Activated B cell treated with CpG ODN at 0.5 μM for 24 hours (primary cell): ENCODE measurements at places on chromosomes 5 and 9. TPM values are rescaled to one million over a fixed set of nuclear protein-coding genes. Genes with fewer than 3 reads are reported as not detected.

SHB gene
- total RNA-seq, result 0.44 and 0.81 TPM in 2 replicates

GRCh38 chr5:107564931-107565372 lies 105.8 kb downstream of the EFNA5 start:
- no peak for DNase-seq

DNA sequence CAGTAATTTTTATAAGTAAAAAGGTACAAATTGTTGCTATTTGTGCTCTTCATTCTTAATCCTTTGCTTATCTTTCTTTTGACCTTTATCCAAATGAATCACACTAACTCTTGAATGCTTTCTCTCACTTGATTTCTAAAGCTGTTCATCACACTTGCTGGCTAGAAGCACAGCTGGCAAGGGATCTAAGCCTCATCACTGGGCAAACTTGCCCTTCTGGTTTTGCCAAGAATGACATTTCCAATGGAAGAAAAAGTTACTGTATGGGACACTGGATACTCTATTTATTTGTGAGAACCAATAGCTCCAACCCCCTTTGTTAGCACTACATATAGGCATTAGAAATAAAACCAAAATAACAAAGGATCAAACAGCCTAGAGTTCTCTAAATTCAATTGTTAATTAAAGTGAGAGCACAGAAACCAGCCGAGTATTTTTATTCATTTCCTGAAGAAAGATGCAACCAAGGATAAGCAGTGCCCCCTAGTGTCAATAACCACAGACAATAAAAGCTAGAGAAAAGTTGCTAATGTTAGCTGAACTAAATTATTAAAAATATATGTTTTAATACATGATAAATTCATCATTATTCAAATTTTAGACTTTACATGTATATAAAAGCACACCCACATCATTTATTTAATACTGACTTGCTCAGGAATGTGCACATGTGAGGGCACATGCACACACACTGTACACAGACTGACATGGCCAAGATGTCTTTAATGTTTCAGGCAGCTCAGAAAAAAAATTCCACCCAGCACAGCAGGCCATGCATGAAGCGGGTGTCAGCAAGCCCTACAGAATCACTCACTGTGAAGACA lies 59.8 kb upstream of the POU5F2 start:
- no peak for DNase-seq

DNA sequence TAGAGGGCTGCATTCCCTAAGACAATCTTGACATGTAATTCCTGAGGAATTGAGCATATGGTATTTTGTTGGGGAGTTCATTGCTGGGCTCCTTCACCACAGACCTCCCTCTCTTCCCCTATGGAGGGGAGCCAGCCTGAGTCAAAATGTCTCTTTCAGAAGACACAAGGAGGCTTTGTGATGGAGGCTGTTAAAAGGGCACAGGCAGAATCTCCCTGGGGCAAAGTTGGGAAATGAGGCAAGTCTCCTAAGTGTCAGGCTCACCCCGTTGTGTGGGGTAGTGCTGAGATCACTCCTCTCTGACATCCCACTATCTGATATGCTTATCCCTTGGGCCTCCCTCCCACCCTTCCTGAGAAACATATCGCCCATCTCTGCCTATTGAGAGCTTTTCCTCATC lies 30.6 kb downstream of the GFRA3 start:
- DNase-seq, result no peak

MEIKIN gene
- total RNA-seq, result not detected in 2 replicates

SNCAIP gene
- total RNA-seq, result not detected in 2 replicates

DNA sequence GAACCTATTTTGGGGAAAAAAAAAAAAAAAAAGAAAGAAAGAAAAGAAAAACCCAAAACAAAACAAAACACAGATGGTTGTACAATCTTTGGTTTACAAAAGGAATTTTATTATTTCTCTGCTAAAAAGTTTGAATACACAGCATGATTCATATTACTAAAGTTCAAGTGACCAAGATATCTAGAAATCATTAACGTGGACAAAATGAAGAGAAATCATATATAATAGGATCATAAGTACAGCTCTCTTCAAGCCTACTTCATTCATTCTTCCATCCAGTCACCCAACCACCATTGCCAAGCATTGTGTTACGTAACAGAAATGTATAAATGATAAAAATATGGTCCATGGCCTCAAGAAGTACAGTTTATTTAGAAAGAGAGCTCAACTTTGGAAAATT lies 52.9 kb downstream of the ZDHHC21 start:
- DNase-seq, result no peak

- DNase-seq, result no peak
Observed at GRCh38 chr5:146025681-146026080, 79.7 kb downstream of the PLAC8L1 start.

DNA sequence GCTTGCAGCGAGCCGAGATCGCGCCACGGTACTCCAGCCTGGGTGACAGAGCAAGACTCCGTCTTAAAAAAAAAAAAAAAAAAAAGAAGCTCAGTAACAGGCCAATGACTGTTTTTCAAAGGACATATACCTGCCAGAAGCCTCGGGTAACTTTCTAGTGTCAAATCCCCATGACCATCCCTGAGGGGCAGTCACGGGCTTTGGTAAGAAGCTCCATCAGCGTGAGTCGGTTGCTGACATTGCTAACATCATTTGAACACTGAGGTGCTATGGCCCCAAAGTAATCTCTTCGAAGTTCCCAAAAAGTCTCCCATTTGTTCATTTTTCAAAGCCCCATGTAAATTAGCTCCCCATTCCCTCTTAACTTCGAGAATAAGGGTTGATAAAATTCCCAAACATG lies 11.6 kb downstream of the NAIP start:
- no peak for DNase-seq

- no peak for DNase-seq
Observed at GRCh38 chr9:7121664-7122063, 363.9 kb downstream of the KDM4C start.

S1PR3 gene
- 0.05 TPM in 1 of 2 replicates, not detected in the other for total RNA-seq

- no peak for DNase-seq
Observed at GRCh38 chr5:172768573-172769341, 2.2 kb downstream of the DUSP1 start.

COQ4 gene
- 36.2 and 45.6 TPM in 2 replicates for total RNA-seq
